ENCODE measurements at places on chromosomes 2 and 18.

GRCh38 chr2:151071382-151071781 lies 190.3 kb downstream of the RBM43 start:
- DNase-seq, result peak; percentile 53

DNA sequence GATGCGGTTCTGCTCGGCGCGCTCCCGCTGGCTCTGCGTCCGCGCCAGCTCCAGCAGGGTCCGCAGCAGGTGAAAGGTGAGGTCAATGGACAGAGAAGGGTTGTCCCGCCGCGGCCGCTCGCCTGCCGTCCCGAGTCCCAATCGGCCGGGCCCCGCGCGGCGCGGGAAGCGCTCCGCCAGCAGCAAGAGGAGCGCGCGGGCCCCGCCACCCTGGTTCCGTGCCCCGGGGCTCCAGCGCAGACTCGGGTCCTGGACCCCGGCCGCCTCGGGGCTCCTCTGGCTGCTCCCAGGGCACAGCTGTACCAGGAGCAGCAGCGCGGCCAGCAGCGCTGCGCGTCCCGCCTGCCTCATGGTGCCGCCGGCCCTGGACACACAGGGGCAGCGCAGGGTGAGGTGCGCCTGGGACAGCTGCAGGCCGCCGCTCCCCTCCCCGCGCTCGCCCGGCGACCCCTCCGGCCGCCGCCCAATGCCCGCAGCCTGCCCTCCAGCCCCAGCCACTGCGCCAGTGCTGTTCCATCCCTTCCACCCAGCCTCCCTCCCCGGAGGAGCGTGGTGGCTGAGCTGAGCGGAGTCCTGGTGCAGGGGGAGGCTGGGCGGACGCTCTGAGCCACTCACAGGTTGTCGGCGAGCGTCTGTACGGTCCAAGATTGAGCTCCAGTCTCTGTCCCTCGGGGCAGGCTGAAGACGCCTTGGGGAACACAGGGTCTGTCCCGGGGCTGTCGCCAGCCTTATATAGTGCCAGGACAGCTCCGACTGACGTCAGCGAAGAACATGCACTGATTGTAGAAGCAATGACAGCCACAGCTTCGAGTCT lies 493 bp downstream of the UCN start:
- DNase-seq, result no peak

GRCh38 chr2:72210470-72210869 lies 62.8 kb upstream of the CYP26B1 start:
- peak; percentile 88 for DNase-seq

GRCh38 chr2:74010087-74010541 lies 25.4 kb downstream of the TET3 start:
- peak; percentile 57 for DNase-seq

- no peak for DNase-seq
Observed at GRCh38 chr2:136143603-136144451, 25.9 kb upstream of the CXCR4 start.

DNA sequence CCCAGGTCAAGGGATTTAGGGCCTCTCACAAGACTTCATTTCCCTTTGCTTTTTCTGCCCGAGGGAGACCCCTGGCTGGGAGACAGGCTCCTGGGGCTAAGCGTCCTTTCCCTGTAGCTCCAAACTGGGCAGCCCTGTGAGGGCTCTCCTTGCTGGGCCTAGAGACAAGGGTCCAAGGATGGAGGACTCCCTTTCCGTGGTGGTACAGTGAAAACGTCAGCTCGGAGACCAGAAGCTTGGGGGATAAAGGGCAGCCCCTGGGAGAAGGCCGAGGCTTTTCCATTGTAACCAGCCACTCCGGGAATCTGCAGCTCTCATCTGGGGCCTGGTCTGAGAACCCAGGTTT lies 2.3 kb downstream of the SIX2 start:
- DNase-seq, result no peak

DNA sequence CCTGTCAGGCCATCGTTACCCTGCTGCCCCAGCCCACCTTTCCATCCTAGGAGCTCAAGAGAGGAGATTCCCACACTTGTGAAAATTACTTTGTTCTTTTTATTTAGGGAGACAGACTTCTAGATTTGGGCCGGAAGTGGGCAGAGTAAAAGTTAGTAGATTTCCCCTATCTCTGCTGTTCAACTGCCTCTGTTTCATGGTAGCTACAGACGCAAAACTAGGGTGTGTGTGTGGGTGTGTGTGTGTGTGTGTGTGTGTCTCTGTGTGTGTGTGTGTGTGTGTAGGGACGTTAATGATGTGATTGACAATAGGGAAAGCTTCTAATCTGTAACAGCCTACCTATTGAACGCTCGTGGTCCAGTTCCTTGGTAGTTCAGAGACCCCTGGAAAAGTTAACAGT lies 438 bp downstream of the PSMA8 start:
- no peak for DNase-seq

GRCh38 chr18:75376004-75376403 lies 51.5 kb downstream of the SMIM21 start:
- no peak for DNase-seq

GRCh38 chr2:196168181-196168580 lies 3.2 kb downstream of the STK17B start:
- peak; percentile 24 for DNase-seq

DNA sequence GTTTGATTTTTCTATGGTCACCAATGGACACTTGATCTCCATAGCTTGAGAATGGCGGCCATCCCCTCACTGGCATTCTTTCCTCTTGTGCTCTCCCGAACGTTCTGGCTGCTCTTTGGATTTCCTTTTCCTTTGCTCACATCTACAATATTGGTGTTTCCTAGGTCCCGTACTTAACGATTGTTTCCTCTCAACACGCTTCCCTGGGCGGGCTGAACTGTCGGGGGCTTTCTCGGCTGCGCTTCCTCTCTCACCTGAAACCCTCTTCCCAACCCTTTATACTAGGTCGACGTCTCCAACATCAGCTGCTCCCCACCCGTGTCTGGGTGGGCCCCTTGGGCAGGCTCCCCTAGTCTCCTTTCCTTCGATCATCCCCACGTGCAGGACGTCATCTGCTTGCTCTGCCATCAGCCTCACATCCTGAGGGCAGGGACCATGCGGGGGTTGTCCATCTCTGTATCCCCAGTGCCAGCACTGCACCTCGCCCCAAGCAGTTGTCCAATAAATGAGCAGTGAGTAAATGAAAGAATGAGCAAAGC lies 634 bp upstream of the DIS3L2 start:
- no peak for DNase-seq

DNA sequence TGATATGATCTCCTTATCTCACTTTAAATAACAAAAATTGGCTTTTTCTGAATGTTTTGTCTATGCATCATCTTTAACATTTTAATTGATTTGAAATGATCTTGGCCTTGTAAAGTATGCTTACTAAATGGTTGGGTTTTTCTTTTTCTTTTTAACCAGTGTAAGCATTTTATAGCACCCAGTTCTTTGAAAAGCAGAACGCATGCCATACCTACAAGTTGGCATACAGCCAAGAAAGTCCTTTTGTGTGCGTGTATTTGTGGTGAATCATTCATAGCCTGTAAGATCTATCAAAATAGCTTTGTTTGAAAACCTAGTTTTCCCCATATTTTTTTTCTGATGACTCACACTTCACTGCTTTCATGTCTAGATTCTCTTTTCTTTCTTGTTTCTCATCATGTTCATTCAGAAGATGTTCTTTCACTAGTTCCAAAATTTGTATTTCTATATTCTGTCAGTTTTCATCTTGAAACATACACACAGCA lies 4.1 kb upstream of the VRK2 start:
- peak; percentile 89 for DNase-seq

DNA sequence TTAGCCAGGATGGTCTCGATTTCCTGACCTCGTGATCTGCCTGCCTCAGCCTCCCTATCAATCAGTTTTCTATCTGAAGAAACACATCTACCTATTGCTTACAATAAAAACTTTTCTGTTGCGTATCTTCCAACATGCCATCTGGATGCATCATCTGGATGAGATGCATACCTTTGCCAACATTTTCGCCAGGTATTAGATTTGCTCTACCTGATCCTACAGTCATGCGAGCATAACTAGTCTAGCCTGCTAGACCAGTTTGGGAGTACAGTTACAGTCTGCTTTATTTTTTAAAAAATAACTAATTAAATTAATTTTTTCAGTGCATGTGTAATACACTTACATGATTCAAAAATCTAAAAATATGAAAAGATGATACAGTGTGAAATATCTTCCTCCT lies 334.0 kb upstream of the MEX3C start:
- DNase-seq, result peak; percentile 57

DNA sequence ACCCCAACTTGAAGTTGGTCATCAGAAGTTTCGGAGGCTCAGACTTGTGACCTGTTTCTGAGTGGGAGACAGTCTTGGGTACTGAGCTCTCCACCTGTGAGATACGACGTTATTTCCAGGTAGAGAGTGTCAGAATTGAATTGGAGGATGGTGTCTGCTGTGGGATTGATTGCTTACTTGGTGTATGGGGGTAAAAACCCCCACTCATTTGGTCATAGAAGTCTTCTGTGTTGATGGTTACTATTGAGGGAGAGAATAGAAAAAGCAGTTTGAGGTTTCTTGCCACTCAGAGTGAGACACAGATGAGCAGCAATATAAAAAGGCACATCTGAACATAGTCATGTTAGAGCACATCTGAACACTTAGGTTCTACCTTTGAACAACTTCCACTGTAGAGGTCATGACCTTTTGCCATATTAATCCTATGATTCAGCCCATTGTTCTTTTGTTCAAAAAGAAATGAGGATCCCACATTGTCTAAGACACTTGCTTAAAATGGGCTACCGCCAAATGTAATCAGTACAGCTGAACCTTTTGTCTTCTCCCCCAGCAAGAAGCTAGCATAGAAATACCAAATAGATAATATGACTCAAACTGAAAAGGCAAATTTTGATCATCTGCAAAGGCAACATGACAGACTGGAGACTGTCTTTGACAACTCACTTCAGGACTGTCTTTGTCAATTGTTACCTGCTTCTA lies 73.3 kb downstream of the NAB1 start:
- peak; percentile 40 for DNase-seq

DNA sequence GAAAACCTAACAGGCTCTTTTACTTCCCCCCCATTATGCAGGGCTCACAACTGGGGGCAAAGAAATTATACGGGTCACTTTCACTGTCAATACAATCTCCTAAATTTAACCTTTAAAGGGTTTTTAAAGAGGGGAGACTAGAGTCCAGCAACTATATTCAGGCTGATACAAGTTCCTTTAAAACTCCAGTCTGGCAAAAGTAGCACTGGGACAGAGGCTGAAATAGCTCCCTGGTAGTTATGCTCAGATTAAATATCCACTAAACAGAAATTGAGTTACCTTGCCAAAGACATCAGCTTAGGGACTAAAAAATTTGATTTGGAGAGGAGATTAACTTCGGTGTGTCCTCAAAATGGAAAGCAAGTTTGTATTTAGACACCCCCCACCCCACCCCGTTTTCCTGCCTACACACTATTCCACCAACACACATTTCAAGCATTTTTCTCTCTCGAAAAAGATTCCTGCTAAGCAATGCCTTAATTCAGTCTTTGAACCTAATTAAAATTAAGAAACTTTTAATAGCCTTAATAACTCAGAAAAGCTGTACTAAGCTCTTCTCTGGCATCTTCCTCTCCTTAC lies 127.2 kb downstream of the OSBPL1A start:
- DNase-seq, result no peak

- DNase-seq, result no peak
Observed at GRCh38 chr2:28665041-28665704, 86.5 kb upstream of the PPP1CB start.

GRCh38 chr2:217247476-217247875 lies 387.6 kb upstream of the TNP1 start:
- no peak for DNase-seq

DNA sequence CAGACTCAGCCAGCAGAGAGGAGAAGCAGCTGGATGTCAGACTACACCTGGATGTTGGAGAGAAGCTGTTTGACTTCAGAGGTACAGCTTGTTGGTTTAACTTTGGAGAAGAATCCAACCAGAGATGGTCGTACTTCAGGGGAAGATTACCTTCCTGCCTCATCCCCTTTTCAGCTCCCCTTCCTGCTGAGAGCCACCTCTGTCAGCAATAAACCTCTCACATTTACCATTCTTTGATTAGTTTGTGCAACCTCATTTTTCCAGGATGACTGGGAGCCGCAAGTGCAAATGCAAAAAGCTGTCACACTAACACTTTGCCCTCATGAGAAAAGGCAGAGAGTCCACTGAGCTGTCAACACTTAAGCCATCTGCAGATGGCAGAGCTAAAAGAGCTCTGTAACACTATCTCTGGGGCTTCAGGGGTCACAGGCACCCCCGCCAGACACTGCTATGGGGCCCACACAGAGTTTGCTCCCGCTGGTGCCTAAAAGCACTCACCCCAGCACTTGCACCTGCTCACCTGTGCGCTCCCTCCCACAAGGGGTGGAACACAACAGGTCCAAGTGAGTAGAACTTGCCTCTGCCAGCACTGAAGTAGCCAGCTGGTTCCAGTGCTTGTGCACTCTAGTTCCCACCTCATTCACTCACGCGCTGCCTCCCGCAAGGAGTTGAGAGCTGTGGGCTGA lies 391.7 kb downstream of the METTL4 start:
- no peak for DNase-seq

- no peak for DNase-seq
Observed at GRCh38 chr2:128505150-128505490, 186.5 kb upstream of the HS6ST1 start.

- DNase-seq, result peak; percentile 78
Observed at GRCh38 chr2:170848587-170848986, 31.9 kb downstream of the GAD1 start.

GRCh38 chr18:36850527-36851201 lies 21.7 kb downstream of the KIAA1328 start:
- DNase-seq, result peak; percentile 87

DNA sequence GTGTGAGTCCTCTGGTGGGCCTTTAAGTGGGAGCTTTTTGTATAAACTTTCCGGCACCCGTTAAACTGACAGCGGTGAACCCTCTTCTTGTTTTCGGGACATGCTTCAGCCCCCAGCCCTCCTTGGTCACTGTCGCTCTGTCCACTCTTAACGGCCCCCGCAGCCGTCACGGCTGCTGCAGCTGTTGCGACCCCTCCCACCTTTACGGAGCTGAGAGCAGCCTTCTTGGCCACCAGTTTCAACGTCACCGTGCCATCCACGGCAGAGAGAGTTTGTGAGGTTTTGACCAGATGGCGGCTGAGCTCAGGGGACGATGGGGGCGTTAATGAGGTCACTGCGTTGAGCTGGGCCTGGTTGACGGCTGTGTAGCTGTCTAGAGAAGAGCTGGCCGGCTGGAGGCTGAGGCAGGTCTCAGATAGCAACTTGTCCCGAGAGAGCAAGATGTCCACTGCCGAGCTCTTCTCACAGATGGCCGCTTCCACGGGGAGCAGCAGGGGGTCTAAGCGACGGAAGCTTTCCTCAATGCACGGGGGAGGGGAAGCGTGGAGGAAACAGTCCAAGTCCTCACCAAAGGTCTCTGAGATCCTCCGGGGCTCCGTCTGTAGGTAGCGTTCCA lies 41.9 kb downstream of the KLF7 start:
- no peak for DNase-seq

- DNase-seq, result no peak
Observed at GRCh38 chr2:234968631-234969305, 17.0 kb downstream of the SH3BP4 start.
